Mononuclear cell (primary cell): ENCODE measurements at places on chromosomes 2 and 18. TPM values are rescaled to one million over a fixed set of nuclear protein-coding genes. Genes with fewer than 3 reads are reported as not detected.

The CCDC68 gene
- total RNA-seq: not detected

The TMEM178A gene
- total RNA-seq: not detected

The TEX51 gene
- total RNA-seq: not detected

The RUFY4 gene
- 1.0 TPM for total RNA-seq

The LTBP1 gene
- total RNA-seq: 13.6 TPM

The XIRP2 gene
- total RNA-seq: 0.10 TPM

The SETBP1 gene
- 5.0 TPM for total RNA-seq

The METAP1D gene
- total RNA-seq: 4.1 TPM

The SLC14A1 gene
- total RNA-seq: 2.5 TPM

The IL36G gene
- not detected for total RNA-seq

The MYO1B gene
- total RNA-seq: 0.73 TPM

The FNDC4 gene
- 0.10 TPM for total RNA-seq

The ALK gene
- not detected for total RNA-seq

The CABLES1 gene
- total RNA-seq: 0.10 TPM

The RELCH gene
- total RNA-seq: 53.3 TPM

The PLEKHA3 gene
- total RNA-seq: 17.6 TPM

The NMUR1 gene
- 1.8 TPM for total RNA-seq
